ENCODE measurements at places on chromosomes 12 and 14. TPM values are rescaled to one million over a fixed set of nuclear protein-coding genes. Genes with fewer than 3 reads are reported as not detected.

The NEDD1 gene
- 25.4 TPM for total RNA-seq

The SIX6 gene
- total RNA-seq: not detected

The ACOT6 gene
- not detected for total RNA-seq

The INSM2 gene
- not detected for total RNA-seq

The TAS2R19 gene
- not detected for total RNA-seq

The TMEM116 gene
- total RNA-seq: 6.8 TPM

The RND1 gene
- not detected for total RNA-seq

The GARIN6 gene
- not detected for total RNA-seq

The TNFAIP2 gene
- total RNA-seq: 32.4 TPM

The DPF3 gene
- total RNA-seq: 5.5 TPM

All from bronchus fibroblast of lung (primary cell).